Stimulated activated CD8-positive, alpha-beta memory T cell treated with anti-CD3 and anti-CD28 coated beads, Interleukin-4, amount 100 ng/mL, for 1 hour (primary cell): ENCODE measurements at places on chromosomes 11 and 22.

DNA sequence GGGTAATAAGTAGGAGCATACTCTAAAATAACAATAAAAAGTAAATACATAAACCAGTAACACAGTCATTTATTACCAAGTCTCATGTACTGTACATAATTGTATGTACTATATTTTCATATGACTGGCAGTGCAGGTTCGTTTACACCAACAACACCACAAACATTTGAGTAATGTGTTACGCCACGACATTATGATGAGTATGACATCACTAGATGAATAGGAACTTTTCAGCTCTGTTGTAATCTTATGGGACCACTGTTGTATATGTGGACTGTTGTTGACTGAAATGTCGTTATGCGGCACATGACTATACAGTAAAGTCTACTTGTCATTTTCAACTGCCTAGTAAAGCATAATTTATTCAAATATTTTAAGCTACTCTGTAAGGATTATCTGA is 18.6 kb downstream of the KIF18A start:
- no peak for DNase-seq

GRCh38 chr11:127049486-127049885 is 48.9 kb upstream of the KIRREL3 start:
- DNase-seq = no peak

- no peak for DNase-seq
Measured at GRCh38 chr22:23187871-23188700, 7.8 kb downstream of the BCR start.

GRCh38 chr22:44001521-44001920 is 22.6 kb upstream of the PARVB start:
- DNase-seq = no peak

DNA sequence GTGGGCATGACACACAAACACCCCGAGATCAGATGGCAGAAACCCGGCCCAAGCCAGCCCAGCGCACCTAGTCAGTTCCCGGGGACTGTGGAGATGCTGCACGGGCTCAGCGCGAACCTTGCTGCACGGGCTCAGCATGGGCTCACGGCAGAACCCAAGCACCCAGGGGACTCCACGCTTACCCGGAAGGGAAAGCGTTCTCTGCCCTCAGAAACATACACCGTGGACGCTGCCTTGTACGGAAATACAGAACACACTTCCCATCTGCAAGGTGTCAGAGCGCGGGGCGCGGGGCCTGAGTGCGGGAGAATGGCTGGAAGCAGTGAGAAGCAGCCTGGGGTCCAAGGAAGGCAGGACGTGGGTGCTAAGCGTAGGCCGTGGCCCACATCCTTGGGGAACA is 319.9 kb downstream of the NTM start:
- no peak for DNase-seq

DNA sequence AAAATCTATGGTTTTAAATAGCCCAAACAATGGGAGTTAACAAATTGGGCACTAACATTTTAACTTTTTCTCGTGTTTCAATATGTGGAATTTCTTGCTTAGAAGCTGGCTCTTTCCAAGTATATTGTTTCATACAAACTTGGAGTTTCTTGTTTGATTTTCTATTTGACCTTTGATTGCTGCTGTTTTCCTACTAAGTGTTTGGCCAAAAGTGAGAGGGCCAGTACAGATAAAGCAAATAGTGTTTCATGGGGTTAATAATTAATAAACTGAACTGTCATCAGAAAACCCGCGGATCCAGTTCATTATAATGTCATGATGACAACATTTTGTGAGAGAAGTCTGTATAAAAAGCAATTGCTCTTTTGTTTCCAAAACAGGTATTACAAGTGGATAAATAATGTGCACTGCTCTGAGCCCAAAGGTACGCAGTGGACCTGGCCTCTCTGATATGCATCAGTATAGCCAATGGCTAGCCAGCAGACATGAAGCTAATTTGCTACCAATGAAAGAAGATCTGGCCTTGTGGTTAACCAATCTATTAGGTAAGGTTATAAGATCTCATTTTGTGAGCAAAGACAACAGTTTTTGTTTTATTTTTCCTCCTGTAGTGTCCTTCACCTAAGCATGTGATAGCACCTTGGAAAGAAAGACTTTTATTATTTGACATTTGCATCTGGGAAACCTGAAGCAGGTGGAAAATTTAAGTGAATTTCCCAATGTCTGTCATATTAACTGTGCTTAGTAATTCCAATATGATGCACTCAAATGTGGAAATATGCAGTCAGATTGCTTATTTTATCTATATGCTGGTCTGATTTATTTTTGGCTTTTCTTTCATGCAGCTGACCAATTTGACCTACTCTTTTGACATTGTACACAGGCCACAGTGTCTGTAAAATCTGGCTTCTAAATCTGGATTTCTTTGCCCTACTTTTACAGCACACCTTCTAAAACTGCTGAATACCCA is 8.3 kb downstream of the GAS2 start:
- no peak for DNase-seq

DNA sequence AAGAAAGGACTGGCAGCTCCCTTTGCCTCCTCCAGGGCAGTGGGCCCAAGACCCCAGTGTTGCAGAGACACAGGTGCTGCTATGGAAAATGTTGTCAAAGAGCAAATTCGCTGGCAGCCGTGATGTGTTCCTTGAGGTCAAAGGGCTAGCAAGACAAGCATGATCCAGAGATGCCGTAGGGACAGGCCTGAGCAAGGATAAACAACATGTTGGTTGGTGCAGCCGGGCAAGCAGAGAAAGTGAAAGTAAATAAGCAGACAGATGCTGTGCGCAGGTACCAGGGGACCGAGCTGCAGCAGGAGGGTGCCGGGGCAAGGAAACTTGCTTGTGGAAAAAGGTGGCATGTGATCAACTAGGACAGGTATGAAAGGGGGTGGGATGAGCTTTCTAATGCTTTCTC is 125.5 kb upstream of the NECTIN1 start:
- no peak for DNase-seq

GRCh38 chr11:118318581-118319336 is 14.2 kb downstream of the CD3E start:
- no peak for DNase-seq

- DNase-seq = no peak
Measured at GRCh38 chr11:86291466-86292262, 10.4 kb upstream of the HIKESHI start.

DNA sequence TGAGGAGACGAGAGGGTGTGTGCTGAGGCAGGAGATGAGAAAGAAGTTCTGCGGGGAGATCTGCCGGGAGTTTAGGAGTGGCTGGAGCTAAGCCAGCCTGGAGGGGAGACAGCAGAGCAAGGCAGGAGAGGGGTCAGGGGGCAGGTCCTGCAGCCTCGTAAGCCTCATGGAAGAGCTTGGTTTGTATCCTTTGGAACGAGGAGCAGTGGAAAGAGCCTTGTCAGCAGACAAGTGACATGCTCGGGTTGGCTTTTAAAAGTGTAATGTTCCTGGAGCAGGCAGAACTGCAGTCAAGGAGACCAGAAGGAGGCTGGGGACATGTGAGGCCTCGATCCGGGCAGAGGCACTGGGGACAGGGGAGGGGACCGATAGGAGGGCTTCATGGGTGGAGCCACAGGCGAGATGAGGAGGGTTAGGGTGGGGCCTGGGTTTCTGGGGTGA is 21.4 kb upstream of the TUB start:
- DNase-seq = no peak

DNA sequence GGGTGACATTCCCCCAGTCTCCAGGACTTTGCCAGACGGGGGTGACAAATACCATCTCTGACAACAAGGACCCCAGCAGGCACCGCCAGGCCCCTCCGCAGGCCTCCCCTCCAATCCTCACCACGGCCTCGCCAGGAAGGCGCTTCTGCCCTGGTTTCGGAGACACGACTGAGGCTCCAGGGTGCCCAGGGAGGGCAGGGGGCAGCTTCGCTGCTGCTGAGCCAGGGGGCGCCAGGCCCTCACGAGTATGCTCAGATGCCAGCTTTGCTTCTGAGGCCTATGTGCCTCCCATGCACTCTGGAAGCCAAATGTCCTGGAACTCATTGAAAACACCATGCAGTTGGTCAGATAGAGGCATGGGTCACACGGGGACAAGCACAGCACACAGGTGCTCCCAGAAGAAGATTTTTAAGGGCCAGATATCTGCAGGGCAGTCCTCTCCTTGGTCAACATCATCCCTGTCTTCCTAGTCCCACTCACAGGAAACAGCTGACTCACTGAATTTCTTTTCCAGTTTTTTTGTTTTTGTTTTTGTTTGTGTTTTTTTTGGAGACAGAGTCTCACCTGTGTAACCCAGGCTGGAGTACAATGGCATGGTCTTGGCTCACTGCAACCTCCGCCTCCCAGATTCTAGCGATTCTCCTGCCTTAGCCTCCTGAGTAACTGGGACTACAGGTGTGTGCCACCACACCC is 19.9 kb downstream of the BID start:
- DNase-seq = no peak

DNA sequence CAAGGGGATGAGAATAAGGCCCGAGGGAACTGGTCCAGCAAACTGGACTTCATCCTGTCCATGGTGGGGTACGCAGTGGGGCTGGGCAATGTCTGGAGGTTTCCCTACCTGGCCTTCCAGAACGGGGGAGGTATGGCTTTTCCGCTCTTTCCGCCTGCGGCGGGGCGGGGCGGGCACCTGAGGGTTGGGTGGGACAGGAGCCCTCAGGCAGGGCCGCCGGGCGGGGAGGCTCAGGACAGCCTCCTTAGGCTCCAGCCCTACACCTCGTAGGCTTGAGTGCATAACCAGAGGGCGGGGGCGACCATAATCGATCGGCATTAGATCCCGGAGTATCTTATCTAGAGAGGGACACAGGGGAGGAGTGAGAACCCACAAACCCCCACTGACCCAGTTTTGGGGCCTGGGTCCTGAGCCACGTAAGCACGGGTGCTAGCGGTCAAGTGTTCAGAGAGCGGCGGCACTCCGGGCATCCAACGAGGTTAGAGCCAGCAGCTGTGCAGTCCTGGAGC is 4.9 kb downstream of the SLC6A5 start:
- DNase-seq = no peak

- no peak for DNase-seq
Measured at GRCh38 chr22:29661336-29661735, 57.9 kb downstream of the NF2 start.

- DNase-seq = no peak
Measured at GRCh38 chr22:27616033-27616432, 185.5 kb downstream of the MN1 start.

DNA sequence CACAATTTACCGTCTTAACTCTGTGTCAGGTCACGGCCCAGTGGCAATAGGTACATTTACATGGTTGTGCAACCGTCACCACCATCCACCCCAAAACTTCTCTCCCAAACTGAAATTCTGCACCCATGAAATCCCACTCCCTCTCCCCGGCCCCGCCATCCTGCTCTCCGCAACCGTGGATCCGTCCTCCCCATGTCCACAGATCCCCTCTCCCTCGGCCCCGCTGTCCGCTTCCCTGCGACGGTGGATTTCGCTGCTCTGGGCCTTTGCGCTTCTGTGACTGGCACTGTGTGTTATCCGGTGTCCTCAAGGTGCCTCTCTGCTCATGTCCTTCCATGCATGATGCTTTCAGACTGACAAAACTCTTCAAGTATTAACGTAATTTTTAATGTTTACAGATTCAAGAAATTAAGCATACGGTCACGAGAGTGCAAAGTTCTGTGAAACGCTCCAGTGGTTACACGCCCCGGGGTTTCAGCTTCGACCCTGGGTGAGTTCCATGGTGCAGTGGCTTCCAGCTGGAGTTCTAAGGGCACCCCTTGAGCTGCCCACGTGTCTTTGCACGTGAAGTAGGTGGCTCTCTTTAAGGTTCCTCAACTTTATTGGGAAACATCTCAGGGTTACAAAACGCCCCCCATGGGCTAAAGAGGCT is 76.4 kb downstream of the KCNQ1 start:
- DNase-seq = no peak

DNA sequence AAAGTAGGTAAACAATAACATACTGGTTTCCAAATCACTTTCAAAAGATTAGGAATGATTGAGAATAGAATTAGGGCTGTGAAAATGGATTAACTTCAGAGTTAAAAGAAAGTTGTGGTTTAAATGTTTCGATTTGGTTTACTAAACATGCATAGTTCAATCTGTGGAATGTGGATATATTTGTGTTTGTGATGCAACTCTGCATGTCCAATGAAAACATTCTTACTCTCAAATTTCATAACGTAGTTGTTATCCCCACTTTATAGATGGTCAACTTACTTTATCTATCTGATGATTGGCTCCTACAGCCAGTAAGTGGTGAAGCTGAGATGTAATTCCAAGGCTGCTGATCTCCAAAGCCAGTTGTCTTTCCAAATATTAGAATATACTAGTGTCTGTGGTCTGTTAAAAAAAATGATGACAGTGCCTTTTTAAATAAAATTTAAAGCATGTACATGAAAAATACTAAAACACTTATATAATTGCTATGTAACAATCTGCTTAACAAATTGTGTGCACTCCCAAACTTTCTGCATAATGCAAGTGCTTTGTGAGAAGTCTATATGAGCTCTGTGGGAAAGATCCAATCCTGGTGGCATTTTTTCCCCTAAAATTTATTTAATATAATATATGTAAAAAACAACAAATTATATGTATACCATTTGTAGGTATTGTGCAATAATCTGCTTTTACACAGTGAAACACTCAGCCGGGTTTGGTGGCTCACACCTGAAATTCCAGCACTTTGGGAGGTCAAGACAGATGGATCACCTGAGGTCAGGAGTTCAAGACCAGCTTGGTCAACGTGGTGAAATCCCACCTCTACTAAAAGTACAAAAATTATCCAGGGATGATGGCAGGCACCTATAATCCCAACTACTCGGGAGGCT is 9.7 kb upstream of the SIK3 start:
- DNase-seq = no peak

GRCh38 chr11:64053699-64054098 is 18.0 kb downstream of the FLRT1 start:
- DNase-seq = no peak

GRCh38 chr11:122099374-122100036 is 16.5 kb downstream of the BLID start:
- no peak for DNase-seq

GRCh38 chr11:1943576-1943975 is 3.6 kb upstream of the MRPL23 start:
- DNase-seq = no peak

- DNase-seq = no peak
Measured at GRCh38 chr11:87861030-87861429, 314.2 kb downstream of the RAB38 start.
